ENCODE measurements at places on chromosomes 3 and 15.
A peak's percentile ranks its signal among the peaks of the same experiment; 100 is the strongest.

GRCh38 chr15:96416934-96417759 is 86.6 kb downstream of the NR2F2 start:
- no peak for DNase-seq

GRCh38 chr3:125643172-125643571 is 47.9 kb upstream of the OSBPL11 start:
- DNase-seq = no peak

- DNase-seq = peak; percentile 88
Observed at GRCh38 chr3:45592830-45593707, 1.5 kb upstream of the LIMD1 start.

DNA sequence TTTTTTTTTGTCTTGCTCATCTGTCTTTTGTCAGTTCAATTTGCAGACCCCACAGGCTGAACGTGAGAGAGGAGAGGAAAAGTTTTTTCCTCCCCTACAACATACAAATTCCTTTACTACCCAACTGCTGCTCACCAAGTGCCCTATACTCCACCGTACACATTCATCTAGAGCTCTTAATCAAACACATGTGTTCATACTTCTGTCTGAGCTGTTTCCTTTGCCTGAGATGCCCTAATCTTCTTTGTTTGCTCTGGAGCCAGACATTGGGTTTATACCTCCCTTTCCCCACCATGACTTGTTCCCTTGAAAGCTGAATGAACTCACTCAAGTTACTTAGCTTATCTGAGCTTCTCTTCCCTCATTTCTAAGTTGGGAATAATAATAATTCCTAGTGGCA is 122.7 kb upstream of the RASGRP1 start:
- DNase-seq = peak; percentile 85

GRCh38 chr3:194312743-194313281 is 38.3 kb downstream of the CPN2 start:
- DNase-seq = peak; percentile 92

- peak; percentile 89 for DNase-seq
Observed at GRCh38 chr15:90402223-90402622, 14.2 kb downstream of the IQGAP1 start.

DNA sequence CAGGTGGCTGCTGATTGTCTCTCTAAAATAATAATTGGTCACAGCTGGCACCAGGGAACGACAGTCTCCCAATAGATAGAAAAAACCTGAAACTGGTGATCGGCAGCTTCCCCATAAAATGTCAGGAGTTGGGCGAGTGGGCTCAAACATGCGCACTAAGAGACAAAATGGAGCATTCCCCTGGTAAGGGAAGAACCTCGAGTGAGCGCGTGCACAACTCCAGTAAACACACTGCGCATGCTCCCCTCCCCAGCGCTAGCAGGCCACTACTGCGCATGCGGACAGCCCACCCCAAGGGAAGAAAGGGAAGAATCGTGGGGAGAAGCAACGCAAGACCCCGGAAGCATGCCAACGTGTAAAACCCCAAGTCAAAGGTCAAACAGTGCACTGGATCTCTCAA is 7.7 kb upstream of the STARD5 start:
- no peak for DNase-seq

DNA sequence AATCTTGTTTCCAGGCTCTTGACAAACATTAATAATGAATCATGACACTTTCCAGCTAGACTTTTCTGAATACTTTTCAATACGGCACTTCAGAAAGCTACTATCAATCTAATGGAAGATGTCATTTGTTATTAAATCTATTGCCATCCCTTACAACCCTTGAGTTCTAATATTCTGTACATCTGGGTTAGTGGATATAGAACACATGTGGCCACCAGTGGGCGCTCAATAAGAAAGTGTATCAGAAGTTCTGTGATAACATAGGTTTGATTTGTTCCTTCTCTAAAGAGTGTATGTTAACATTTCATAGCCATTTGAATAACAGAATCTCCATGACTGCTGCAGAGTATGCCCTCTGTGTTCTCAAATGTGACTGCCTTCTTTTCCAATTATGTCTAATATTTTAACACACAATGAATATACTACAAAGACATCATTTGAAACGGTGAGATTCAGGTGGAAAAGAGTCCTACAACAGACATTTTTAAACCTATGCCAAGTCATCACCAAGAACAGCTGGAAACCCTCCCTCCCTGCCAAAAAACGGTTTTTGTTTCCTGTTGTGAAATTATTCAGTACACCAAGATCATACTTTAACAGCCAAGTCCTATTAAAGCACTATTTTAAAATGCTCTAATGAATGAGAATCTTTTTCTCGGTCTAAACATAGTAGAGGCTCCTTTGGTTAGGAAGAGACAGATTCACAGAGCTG is 22.2 kb downstream of the ALDH1A2 start:
- peak; percentile 29 for DNase-seq

- DNase-seq = no peak
Observed at GRCh38 chr3:58188921-58189451, 21.8 kb downstream of the DNASE1L3 start.

- DNase-seq = no peak
Observed at GRCh38 chr3:126125341-126125740, 41.4 kb upstream of the SLC41A3 start.

DNA sequence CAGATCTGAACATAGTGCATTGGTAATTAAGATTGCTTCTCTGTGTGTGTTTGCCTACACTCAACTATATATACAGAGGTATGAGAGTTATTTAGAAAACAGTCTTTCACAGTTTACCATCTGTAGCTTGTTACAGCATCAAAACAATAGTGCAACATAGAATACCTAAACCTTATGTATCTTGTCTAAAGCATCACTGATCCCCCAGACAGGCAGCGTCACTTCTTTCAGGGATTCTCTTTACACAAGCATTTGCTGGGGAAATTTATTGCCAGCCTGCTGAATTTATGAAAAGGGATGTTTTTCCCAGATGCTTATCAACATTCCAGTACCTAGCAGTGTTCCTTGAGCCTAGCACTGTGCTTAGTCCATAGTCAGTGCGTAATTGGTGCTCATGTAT is 195.8 kb upstream of the COL8A1 start:
- no peak for DNase-seq

- peak; percentile 71 for DNase-seq
Observed at GRCh38 chr3:126926684-126927400, 56.1 kb upstream of the PLXNA1 start.

GRCh38 chr3:18751514-18751913 is 326.4 kb upstream of the SATB1 start:
- DNase-seq = no peak

DNA sequence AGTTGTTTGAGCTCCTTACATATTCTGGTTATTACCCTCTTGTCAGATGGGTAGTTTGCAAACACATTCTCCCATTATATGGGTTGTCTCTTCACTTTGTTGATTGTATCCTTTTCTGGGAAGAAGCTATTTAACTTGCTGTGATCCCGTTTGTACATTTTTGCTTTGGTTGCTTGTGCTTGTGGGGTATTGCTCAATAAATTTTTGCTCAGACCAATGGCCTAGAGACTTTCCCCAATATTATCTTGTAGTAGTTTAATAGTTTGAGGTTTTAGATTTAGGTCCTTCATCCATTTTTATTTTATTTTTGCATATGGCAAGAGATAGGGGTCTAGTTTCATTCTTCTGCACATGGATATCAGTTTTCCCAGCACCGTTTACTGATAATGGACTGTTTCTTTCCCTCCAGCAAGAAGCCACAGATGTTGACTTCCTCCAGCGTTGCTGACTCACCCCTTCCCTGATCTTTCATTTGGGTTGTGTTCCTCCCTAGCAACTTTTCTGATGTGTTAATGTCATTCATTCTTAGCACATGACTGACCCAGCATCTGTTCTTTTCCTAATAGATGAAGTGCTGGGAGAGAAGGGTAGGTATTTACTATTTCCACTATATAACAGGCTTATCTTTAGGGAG is 166.7 kb upstream of the SGO1 start:
- DNase-seq = no peak

DNA sequence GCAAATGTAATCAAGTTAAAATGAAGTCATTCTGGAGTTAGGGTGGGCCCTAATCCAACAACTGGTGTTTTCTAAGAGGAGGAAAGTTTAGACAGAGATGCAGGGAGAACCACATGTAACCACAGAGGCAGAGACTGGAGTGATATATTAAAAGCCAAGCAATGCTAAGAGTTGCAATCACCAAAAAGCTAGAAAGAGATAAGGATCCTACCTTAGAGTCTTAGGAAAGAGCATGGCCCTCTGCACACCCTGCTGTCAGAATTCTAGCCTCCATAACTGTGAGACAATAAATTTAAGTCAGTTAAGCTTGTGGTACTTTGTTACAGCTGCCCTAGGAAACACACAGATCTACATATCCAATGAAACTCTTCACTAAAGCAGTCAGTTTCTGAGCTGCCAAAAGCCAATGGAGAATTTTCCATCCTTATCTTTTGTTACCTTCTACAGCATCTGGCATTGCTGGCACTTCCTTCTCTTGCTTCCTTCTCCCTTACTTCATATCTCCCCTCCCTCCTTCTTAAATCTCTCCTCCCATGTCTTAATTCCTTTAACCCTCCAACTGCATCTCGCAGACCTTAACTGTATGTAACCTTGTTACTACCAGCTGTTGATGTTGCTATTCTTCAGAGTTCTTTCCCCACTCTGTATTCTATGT is 11.2 kb downstream of the DCBLD2 start:
- no peak for DNase-seq

- no peak for DNase-seq
Observed at GRCh38 chr15:74863239-74864056, 9.7 kb downstream of the SCAMP2 start.

- DNase-seq = peak; percentile 65
Observed at GRCh38 chr3:59422312-59422711, 372.5 kb upstream of the CFAP20DC start.

DNA sequence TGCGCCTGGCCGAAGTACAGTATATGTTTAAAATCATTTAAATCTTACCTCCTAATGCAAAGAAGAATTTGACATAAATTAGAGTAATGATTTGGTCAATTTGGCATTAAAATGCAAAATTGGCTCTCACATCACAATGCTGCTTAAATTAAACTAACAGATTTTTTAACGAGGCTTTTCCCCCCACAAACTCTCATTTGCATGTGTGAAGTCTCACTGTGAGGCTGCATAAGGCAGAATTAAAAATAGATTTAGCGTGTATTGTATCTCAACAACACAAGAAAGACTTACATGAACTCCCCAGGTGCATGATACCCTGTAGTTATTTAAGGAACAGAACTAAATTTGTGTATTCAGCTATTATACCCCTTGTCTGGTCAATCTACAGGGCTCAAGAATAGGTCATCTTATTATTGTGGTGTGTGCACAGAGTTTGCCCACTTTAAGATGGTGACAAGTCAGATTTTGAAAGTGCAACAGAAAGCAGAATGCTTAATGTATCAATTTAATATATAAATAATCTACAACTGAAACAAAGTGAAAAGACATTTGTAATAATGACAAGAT is 897.9 kb downstream of the EPHA3 start:
- no peak for DNase-seq

DNA sequence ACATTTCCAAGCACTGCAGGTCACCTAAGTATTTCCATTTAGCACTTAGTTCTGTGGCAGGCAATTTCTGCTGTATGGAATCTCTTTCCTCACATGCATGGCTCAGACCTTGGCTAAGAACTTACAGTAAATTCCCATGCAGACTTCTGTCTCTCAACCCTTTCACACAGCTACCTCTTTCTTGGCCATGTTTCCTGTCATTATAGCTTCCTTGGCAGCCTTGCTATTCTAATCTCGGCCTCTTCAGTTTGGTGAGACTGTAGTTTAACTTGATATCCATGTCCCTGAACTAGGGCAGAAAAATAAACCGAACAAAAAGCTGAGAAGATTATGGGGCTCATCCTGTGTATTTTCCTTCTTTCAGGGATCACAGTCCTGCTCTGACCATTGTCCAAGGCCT is 96.0 kb downstream of the SPATA16 start:
- no peak for DNase-seq

DNA sequence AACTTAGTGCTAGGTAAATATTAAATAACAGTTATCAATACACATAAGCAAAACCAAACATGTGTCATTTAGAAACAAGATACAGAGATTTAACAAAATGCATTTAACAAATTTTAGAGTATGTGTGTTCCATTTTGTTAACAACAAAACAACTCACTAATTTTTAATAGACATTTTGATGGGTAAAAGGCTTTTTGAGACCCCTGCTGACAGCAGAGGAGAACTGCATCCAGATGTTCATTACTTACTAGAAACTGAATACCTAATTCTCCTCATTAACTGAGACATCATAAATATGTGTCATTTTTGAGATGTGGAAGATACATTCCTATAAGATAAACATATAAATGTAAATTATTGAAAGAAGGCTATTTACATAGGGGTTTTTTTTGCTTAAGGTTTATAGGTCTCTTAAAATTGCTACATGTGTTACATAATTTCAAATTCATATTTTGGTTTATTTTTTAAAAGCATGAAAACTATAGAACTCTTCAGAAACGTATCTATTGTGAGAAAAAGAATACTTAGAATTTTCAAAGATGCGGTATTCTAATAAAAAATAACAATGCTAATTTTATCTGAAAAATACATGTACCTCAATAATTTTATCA is 1009.8 kb downstream of the TUSC7 start:
- peak; percentile 37 for DNase-seq

DNA sequence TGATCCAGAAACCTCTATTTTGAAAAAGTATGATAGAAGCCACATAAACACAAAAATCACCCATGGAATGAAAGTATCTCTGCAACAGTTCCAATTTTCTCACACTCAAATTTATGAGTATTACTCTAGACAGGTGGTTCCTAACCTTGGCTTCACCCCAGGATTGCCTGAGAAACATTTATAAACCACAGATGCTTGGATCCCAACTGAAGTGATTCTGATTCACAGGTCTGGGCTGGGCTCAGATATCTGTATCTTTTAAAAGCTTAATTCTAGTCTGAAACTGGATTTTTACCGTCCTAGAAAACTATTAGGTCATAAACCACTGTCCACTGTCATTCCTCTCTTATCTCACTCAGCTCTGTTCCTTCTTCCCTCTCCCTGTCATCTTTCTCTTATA is 7.4 kb upstream of the SST start:
- DNase-seq = no peak

DNA sequence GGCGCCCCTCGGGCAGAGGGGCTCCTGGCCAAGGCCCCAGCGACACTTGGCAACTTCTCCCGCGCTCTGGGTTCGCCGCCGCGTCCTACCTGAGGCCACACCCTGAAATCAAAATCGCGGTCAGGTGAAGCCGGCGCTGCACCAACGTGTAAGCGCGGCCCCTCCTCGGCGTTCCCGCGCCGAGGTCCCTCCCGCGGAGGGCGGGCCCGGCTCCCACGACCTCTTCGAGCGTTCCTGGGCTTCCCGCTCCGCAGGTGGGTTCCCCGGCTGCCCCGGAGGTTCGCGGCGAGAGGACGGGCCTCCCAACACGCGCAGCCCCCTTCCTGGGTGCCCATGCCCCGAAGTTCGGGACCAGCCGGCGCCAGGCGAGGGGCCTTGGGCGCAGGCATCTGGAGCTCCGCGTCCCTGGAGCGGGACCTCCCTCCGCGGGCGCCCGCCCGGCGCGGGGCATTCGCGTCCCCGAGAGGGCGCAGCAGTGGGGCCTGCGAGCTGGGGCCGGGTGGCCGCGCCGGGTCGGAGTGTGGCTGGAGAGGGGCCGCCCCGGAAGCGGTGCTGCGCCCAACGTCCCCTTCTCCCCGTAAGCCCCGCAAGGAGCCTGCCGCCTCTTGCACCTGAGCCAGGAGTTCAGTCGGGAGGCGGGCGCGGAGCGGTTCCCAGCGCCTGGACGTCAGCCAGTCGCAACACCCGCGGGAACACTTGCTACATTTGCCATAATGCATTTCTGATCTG is 13.7 kb downstream of the PAK6 start:
- no peak for DNase-seq
